Heart left ventricle (tissue), 16 donors: ENCODE measurements at places on chromosomes 5 and 9. TPM values are rescaled to one million over a fixed set of nuclear protein-coding genes. Genes with fewer than 3 reads are reported as not detected.

The C9orf152 gene
- total RNA-seq: not detected

The MAMDC4 gene
- total RNA-seq: 4.5 TPM

The PTPN3 gene
- 22.1 TPM for total RNA-seq

DNA sequence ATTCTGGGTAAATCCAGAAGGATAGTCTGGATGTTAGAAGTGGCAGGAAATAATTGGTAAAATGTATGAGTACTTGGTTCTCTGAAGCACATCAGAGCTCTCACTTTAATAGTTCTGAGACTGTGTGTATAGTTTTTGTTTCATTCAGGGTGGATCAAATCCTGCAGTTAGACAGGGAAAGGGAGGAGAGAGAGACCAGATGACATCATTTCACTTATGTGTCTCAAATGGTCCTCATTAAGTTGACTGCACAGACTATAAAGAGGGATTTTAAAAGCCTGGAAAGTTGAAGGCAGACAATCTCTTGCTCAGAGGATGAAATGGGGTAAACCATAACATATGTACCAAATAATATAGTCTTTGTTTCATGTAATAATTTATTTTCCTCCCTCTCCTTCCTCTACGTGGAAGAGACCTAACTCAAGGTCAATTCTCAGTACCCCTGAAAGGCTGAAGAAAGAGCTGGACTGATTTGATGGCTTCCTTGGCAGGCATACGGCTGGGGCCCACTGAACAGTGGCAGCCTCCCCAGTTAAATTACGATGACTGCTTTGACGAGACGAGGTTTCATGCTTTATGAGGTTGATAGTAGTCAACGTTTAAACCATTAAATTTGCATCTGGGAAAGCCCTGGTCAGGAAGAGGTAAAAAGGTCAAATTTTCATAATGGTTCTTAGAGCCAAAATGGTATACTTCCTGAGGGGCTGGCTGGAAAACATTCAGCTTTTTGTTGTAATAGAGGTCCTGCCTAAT is 395.1 kb upstream of the RPS23 start:
- H3K27ac ChIP-seq: no peak overlapping the region
- no peak overlapping the region for H3K4me3 ChIP-seq
- no peaks in the 10 kb centered on the region for H3K4me1 ChIP-seq
- no peaks in the 10 kb centered on the region for H3K36me3 ChIP-seq

- H3K4me1 ChIP-seq: peaks cover under 1% of the 10 kb centered on the region
- no peak overlapping the region for H3K27ac ChIP-seq
- no peaks in the 10 kb centered on the region for H3K27me3 ChIP-seq
- no peak for DNase-seq
- H3K36me3 ChIP-seq: no peaks in the 10 kb centered on the region
Observed at GRCh38 chr5:10278658-10279279, 28.7 kb downstream of the CCT5 start.

DNA sequence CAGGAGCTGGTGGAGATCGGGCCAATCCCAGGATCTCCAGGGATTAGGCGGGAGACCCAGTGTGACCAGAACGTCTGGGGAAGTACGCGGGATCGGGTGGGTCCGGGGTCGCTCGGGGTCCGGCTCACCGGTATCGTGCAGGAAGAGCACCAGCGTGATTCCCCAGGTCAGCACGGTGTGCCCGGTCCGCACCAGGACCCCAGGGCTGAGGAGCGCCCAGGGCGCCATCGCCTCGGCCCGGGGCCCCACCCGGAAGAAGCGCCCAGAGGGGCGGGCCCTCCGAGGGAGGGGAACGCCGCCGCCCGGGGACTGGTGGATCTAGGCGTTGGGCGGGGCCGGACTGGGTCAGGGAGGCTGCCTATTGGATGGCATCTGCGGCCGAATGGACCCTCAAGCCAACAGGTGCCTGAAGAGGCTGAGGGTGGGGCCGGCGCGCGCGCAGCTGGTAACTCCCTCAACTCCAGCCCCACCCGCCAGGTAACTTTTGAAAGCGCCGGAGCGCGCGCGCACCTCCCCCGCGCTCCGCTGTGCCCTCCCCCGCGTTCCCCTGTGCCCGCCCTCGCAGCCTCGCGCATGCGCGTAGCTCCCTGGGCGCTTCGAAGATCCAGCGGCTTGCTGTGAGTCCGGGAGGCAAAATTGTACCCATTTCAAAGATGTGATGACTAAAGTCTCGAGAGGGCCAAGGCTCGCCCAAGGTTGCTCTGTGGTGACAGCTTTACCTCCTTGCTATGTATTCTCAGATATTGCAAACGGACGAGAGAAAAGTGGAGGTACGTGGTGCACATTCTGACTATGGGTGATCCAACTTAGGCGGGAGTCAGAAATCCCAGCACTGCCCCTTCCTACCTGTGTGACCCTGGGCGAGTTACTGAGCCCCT is at the start of gene ZDHHC12:
ZDHHC12 (minus strand) TSS at position 262 of the 878 bp plus-strand sequence; CDS start at position 228, 34 bp downstream.
- peak within 1 kb of the TSS; percentile 78 for H3K27ac ChIP-seq
- no peaks in the 10 kb centered on the region for H3K27me3 ChIP-seq
- peak; percentile 98 for DNase-seq
- H3K4me3 ChIP-seq: peak within 1 kb of the TSS; percentile 49
- H3K4me1 ChIP-seq: peaks cover 14% of the 10 kb centered on the region

DNA sequence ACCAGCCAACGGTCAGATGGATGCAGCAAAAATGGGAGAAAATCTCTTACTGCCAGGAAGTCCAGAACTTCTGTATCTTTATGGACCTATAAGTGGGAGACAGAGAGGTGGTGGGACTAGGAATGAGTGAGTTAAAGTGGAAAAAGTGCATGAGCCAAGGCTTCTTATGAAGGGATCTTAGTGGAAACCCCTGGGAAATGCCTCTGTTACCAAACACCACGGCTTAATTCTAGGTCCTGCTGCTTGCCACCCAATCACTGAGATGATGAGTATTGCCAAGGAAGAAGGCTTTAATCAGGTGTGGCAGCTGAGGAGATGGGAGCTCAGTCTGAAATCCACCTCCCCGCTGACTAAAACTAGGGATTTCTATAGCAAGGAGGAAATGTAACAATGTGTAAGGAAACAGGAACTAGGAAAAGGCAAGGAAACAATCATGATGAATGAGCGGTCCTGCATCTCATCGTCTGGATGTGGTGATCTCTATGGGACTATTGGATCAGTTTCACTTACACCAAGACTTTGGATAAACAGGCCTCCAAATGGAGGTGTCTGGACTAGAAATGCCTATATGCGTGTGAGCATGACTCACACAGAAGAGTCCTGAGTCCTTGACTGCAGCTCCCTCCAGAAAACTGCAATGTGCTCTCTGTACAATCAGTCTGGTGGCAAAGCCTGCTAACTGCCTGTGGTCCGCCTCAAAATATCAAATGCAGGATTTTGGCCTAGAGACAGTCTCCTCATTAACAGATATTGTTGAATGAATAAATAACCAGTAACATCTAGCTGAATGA is 98.2 kb upstream of the PRR16 start:
- H3K4me1 ChIP-seq: no peaks in the 10 kb centered on the region
- no peak overlapping the region for H3K27ac ChIP-seq
- no peak for DNase-seq
- H3K27me3 ChIP-seq: no peaks in the 10 kb centered on the region
- no peaks in the 10 kb centered on the region for H3K36me3 ChIP-seq
- no peak overlapping the region for H3K4me3 ChIP-seq

GRCh38 chr5:141717043-141717442 is 35.0 kb upstream of the ARAP3 start:
- DNase-seq: no peak
- H3K27ac ChIP-seq: no peak overlapping the region
- H3K27me3 ChIP-seq: no peaks in the 10 kb centered on the region
- no peaks in the 10 kb centered on the region for H3K4me1 ChIP-seq
- no peaks in the 10 kb centered on the region for H3K36me3 ChIP-seq

DNA sequence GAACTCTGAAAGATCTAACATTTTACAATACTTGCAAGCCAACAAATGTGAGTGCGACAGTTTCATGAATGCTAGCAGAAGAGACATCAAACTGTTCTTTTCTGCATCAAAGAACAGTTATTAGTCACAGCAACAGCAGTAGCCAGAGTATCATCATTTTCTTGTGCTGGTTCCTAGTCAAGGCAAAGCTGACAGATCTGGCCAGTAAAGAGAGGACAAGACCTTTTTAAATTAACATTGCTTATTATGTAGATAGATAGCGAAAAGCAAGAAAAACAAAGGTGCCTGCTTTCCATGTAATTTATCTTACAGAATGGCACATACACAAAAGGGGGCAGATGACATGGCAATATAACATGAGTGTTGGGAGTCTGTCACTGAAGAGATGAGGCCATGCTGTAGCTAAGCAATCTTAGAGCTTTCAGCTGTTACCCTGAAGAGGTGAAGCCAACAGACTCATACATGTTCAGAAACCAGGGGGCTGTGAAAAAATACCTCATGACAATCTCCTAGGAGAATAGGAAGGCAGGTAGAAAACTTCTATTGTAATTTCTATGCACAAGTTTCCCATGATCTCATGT is 626.6 kb upstream of the TYRP1 start:
- no peaks in the 10 kb centered on the region for H3K36me3 ChIP-seq
- no peak for DNase-seq
- no peak overlapping the region for H3K4me3 ChIP-seq
- H3K27ac ChIP-seq: no peak overlapping the region
